ENCODE measurements at places on chromosomes 7 and 10.

DNA sequence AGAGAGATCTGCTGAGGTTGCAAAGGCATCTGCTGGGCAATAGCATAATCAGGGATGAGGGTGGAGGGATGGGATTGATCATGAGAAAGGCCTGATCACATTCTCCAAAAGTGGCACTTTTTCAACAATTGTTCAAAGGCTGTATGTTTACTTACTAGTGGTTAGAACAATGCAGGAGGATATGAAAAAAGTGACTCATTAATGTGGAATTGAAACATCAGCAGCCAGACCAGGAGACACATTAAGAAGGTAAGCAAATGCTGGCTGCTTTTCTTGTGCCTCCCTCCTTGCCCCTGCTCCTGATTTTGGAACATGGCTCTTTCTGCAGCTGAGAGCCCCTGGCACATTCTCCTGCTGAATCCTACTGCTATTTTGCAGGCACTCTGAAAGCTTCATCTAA is 63.5 kb downstream of the FAM204A start:
- H3K27ac ChIP-seq = no peak overlapping the region
- peaks cover 3% of the 10 kb centered on the region for H3K27me3 ChIP-seq
- peaks cover 3% of the 10 kb centered on the region for H3K4me1 ChIP-seq
- no peaks in the 10 kb centered on the region for H3K36me3 ChIP-seq
- no peak for DNase-seq
- no peak overlapping the region for H3K4me3 ChIP-seq

- no peak for DNase-seq
- no peak overlapping the region for H3K4me3 ChIP-seq
- H3K27me3 ChIP-seq = no peaks in the 10 kb centered on the region
- H3K36me3 ChIP-seq = no peaks in the 10 kb centered on the region
Observed at GRCh38 chr10:125543796-125544195, 139.2 kb downstream of the TEX36 start.

GRCh38 chr7:43642897-43643630 is 60.2 kb downstream of the STK17A start:
- no peak for DNase-seq
- peaks cover 25% of the 10 kb centered on the region for H3K4me1 ChIP-seq
- H3K4me3 ChIP-seq = no peak overlapping the region
- no peak overlapping the region for H3K27ac ChIP-seq
- H3K27me3 ChIP-seq = no peaks in the 10 kb centered on the region

DNA sequence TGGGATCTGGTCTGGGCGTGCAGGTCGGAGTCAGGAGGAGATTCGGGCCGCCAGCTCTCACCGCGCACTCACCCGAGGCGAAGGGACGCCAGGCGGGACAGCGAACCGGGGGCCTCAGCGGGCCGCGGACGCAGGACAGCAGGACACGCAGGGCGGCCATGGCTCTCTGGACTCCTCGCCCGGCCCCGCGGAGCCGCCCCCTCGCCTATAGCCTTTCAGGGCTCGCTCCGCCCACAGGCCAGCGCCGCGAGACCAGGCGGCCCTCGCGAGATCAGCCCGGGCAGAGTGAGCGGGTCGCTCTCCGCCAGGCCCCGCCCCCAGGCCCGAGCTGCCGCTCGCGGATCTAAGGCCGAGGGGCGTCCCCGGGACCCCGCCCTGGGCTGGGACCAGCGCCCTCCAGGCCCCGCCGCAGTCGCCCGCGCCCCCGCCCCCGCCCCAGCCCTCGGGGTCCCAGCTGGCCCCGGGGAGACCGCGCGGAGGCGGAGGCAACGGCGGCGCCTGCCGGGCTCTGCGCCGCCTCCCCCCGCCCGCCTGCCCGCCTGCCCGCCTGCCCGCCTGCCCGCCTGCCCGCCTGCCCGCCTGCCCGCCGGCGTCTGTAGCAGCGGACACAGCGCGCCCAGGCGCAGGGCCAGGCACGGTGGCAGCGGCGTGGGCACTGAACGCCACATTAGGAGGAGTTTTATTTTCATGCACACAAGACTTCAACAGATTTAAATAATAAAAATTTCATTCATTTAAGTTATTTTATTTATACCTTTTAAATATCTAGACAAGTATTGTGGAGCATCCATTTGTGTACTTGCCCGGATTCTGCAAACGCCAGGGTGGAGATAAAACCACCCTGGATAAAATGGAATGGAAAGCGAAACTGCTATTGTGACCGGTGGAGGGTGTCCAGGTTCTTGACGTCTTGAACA is at the start of gene ECHS1:
ECHS1 (minus strand) TSS at position 181 of the 917 bp plus-strand sequence; CDS start at position 160, 21 bp downstream.
- no peaks in the 10 kb centered on the region for H3K36me3 ChIP-seq
- H3K4me1 ChIP-seq = peaks cover 19% of the 10 kb centered on the region
- peak; percentile 97 for DNase-seq
- H3K27ac ChIP-seq = no peak within 1 kb of the TSS

DNA sequence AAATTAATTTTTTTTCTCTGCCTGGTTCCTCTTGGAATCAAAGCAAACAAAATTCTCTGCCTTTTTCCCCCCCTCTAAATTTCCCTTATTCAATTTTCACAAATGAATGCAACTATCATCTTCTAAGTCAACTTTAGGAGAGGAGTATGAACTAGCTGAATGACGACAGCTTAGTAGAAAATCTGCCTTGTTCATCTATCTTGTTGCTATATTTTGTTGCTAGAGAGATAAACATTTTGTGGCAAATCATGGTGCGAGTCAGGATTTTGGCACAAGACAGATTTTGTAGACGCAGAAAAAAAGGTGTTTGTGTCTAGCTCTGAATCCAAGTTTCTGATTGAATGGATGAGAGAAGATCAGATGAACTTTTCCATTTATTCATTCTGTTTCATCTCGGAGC is 81.0 kb upstream of the FZD8 start:
- H3K27ac ChIP-seq = no peak overlapping the region
- no peaks in the 10 kb centered on the region for H3K36me3 ChIP-seq
- no peaks in the 10 kb centered on the region for H3K4me1 ChIP-seq
- no peak overlapping the region for H3K4me3 ChIP-seq
- H3K27me3 ChIP-seq = no peaks in the 10 kb centered on the region
- no peak for DNase-seq

DNA sequence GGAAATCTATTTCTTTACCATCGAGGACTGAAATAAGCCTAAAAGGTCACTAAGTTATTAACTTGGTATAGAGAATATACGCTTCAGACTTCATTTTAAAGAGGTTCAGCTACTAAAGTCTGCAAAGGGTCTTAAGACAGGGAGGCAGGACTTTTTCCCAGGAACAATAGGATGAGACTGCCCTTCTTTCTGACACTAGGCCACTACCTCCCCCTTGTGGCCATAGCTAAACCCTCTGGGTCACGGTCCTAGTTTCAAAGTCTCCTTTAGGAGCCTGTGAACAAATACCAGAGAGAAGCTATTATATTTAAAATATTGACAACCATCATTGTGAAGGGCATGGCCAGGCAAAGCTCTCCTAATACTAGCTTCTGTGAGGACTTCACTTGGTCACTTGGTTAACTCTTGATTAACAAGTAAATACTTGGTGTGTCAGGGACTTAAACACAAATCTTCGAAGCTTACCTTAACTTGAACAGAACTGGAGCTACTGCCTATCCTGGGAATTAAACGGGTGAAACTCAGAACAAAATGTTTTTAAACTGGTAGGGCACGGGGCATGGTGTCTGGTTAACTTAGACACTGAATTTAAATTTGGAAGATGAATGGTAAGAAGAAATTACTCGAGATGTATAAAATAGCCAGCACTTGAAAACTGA is 75.6 kb downstream of the CCDC6 start:
- DNase-seq = peak; percentile 74
- peaks cover 35% of the 10 kb centered on the region for H3K36me3 ChIP-seq
- H3K4me1 ChIP-seq = peaks cover 22% of the 10 kb centered on the region
- no peaks in the 10 kb centered on the region for H3K27me3 ChIP-seq

- DNase-seq = peak; percentile 94
- no peaks in the 10 kb centered on the region for H3K27me3 ChIP-seq
- H3K27ac ChIP-seq = no peak overlapping the region
- peaks cover 22% of the 10 kb centered on the region for H3K36me3 ChIP-seq
- H3K4me1 ChIP-seq = no peaks in the 10 kb centered on the region
Observed at GRCh38 chr10:42367532-42368230, 270.7 kb downstream of the ZNF33B start.

- H3K4me3 ChIP-seq = no peak overlapping the region
- peaks cover 2% of the 10 kb centered on the region for H3K36me3 ChIP-seq
- H3K4me1 ChIP-seq = peaks cover 17% of the 10 kb centered on the region
- no peak overlapping the region for H3K27ac ChIP-seq
Observed at GRCh38 chr7:44112231-44112996, 8.3 kb downstream of the AEBP1 start.

DNA sequence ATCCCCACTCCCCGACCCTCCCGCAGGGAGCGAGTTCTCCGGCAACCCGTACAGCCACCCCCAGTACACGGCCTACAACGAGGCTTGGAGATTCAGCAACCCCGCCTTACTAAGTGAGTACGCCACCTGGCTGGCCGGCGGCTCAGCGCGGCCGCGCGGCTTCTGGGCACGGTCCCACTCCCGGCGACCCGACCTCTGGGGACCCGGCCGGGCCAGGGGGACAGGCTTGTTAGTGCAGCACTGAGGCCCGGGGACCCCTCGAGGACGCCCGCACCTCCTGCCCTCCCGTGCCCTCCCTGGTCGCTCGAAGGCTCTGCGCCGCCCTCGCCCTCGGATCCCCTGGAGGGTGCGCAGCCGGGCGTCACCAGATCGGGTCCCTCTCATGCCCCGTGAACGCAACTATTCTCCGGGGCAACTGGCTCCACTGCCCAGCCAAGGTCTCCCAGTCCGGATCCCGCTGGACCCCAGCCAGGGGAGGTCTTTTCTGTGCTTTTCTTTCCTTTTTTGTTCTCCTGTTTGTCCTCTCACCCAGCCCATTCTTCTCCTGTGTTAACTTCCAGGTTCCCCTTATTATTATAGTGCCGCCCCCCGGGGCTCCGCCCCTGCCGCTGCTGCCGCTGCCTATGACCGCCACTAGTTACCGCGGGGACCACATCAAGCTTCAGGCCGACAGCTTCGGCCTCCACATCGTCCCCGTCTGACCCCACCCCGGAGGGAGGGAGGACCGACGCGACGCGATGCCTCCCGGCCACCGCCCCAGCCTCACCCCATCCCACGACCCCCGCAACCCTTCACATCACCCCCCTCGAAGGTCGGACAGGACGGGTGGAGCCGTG is 81.8 kb downstream of the PAX2 start:
- no peaks in the 10 kb centered on the region for H3K27me3 ChIP-seq
- no peaks in the 10 kb centered on the region for H3K36me3 ChIP-seq

DNA sequence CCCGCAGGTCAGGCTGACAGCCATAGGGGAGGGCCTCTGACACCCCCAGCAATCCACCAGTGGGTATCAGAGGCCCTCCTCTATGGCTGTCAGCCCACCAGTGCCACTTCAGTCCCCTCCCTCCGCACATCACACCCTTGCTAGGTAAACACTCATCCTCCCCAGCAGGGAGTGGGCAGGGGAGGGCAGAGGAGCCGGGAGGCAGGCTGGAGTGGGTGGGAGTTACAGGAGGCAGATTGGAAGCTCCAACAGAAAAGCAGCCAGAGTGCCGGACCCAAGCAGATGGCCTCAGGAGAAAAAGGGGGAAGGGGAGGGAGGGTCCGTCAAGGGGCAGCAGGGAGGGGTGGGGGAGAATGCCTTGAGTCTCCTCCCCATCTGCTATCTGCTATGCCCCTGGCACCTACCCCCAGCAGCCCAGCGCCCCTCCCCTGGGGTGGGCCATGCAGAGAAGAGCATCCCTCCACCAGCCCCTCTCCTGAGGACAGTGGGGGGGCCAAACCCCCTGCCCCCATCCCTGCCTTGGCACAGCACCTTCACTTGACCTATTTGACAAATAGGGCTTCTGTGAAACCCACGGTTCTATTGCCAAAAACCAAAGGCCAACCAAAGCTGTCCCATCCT is 2.4 kb downstream of the RASGEF1A start:
- no peaks in the 10 kb centered on the region for H3K4me1 ChIP-seq
- no peaks in the 10 kb centered on the region for H3K27me3 ChIP-seq
- DNase-seq = no peak
- H3K27ac ChIP-seq = no peak overlapping the region

DNA sequence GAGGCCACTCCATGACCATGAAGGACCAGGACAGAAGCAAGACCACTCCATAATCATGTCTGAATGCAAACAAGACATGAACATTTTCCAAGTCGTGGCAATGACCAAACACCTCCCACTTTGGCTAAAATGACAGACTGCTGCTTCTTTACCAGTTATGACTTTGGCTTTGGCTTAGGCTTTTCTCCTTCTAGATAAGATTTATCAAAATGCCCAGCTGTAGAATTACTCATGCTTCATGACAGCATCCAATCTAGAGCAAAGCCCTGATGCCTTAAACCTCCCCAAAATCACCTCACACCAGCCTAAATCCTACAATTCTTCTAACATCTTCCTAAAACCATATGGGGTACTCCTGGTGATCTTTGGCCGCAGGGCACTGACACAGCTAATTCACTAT is 102.1 kb downstream of the VPS41 start:
- no peaks in the 10 kb centered on the region for H3K27me3 ChIP-seq
- H3K27ac ChIP-seq = no peak overlapping the region
- no peaks in the 10 kb centered on the region for H3K36me3 ChIP-seq
- no peak for DNase-seq

- H3K27ac ChIP-seq = no peak overlapping the region
- H3K27me3 ChIP-seq = no peaks in the 10 kb centered on the region
- no peaks in the 10 kb centered on the region for H3K4me1 ChIP-seq
- DNase-seq = no peak
- no peaks in the 10 kb centered on the region for H3K36me3 ChIP-seq
Observed at GRCh38 chr10:51073453-51074237, 642 bp upstream of the PRKG1 start.

DNA sequence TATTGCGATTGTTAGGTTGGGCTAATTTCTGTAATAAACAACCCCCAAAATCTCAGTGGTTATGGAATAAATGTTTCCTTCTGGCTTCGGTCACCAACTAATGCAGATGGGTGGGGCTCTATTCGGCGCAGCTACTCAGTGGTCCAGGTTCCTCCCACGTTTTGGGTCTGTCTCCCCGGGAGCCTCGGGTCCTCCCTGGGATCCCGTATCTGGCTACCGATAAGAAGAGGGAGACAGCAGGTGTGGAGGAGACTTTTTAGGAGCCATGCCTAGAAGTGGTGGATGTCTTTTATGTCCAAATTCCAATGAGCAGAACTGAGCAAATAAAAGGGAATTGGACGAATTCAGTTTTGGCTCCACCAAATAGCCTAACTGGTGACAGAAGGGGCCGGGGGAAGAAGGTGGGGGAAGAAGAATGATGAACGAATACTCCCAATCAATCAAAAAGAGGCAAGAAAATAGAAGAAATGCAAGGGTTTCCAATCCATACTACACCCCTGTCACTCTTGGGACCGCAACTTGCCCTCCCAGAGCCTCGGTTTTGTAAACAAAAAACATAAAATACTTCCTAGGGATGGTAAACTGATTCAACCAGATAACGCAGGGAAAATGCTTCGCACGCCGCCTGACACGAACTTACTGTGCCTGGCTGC is 498 bp upstream of the C10orf53 start:
- no peaks in the 10 kb centered on the region for H3K36me3 ChIP-seq
- no peaks in the 10 kb centered on the region for H3K27me3 ChIP-seq
- DNase-seq = no peak

DNA sequence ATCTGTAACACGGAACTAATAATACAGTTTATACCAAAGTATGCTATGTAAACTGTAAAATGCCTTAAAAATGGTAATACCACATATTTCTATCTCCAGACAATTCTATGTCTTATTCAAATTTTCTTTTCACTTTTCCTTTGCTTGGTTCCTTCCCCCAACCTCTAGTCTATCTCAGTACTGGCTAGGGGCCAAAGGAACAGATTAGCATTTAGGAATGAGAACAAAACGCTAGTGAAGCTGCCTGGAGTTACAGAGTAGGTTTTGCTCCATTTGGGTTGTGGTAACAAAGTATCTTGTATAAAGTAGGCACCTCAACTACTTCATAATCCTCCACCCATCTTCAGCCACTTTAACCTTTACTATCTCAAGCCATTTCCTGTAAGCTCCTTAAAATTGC is 94.1 kb downstream of the HBP1 start:
- H3K27ac ChIP-seq = no peak overlapping the region
- no peaks in the 10 kb centered on the region for H3K27me3 ChIP-seq
- no peak overlapping the region for H3K4me3 ChIP-seq
- H3K4me1 ChIP-seq = no peaks in the 10 kb centered on the region
- no peak for DNase-seq
- H3K36me3 ChIP-seq = no peaks in the 10 kb centered on the region

All from Karpas-422 (cell line).